Esophagus mucosa (tissue), 1 donor: ENCODE measurements at places on chromosomes 7 and 10. TPM values are rescaled to one million over a fixed set of nuclear protein-coding genes. Genes with fewer than 3 reads are reported as not detected.

Gene FZD8
- 0.56 TPM for total RNA-seq

GRCh38 chr10:4266416-4267085 lies 481.5 kb upstream of the KLF6 start:
- peak; percentile 39 for ATAC-seq

- ATAC-seq, result no peak
Measured at GRCh38 chr10:90889636-90890035, 17.9 kb downstream of the RPP30 start.

DNA sequence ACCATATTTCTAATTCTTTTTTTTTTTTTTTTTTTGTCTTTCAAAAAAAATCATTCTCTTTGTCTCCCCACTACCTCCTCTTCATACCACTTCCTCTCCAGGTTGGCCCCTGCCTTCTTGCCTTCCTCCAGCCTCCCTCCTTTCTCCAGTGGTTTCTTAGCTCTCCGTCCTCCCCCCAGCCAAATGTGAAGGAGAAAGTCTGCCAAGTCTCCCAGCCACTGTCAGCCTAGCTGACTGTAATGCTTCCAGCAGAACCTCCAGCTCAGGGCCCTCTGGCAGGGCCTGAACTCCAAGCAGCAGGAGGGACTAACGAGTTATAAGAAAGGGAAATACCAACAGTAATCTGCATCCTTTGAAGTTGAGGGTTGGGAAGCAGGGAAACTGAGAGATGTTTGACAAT lies 35.5 kb upstream of the BICC1 start:
- ATAC-seq, result no peak

- ATAC-seq, result no peak
Measured at GRCh38 chr7:132709971-132710567, 133.8 kb upstream of the PLXNA4 start.

GRCh38 chr10:83881661-83882060 lies 257.6 kb upstream of the GHITM start:
- ATAC-seq, result no peak

- ATAC-seq, result no peak
Measured at GRCh38 chr10:126101325-126101724, 205.0 kb downstream of the FANK1 start.
